ENCODE measurements at places on chromosomes 2 and 18.

DNA sequence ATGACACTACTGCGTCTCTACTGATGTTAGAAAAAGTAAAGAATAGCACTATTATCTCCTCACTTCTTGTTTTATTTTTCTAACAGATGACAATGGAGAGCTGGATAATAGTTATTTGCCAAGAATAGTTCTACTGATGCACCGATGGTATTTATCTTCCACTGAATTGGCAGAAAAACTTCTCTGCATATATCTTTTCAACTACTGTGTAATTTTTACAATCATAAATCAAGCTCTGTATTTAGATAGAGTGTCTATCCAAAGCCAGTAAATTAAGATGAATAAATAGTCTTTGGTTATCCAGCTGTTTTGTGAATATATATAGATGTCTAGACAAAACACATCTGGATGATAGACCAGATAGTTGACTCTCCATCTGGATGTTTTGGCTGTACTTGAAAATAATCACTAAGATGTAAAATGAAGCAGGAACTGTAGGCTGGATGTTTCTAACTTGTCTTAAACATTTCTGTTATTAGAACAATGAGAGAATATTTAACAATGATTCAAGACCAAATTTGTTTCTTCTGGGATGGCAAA, 40.1 kb downstream of the RASGRP3 start:
- no peak overlapping the region for H3K4me3 ChIP-seq
- no peak overlapping the region for H3K27ac ChIP-seq
- H3K36me3 ChIP-seq = no peaks in the 10 kb centered on the region

- no peak overlapping the region for H3K4me3 ChIP-seq
- no peak overlapping the region for H3K27ac ChIP-seq
- no peak for DNase-seq
- no peaks in the 10 kb centered on the region for H3K27me3 ChIP-seq
Observed at GRCh38 chr2:175523001-175523400, 341.5 kb upstream of the ATP5MC3 start.

DNA sequence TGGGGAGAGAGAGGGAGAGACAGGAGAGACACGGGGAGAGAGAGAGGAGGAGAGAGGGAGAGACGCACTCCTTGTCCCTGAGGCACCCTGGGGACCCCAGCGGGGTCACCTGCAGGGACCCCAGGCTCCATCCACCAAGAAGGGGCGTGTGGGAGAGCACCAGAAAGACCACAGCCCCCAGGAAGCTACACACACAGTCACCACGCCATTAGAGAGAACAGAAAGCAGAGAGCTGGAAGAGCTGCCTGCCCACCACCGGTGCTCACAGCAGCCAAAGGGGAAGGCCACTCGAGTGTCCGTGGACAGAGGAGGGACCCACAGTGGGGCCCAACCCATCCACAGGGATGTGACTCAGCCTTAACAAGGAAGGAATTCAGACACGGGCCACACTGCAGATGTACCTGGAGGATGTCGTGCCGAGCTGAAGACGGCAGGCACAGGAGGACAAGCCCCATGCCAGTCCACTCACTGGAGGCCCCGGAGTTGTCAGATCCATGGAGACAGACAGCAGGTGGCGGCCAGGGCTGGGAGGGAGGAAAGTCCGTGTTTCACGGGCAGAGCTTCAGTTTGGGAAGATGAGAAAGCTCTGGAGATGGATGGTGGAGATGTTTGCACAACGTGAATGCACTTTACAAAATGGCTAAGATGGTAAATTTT, 11.5 kb upstream of the NFATC1 start:
- H3K36me3 ChIP-seq = no peaks in the 10 kb centered on the region
- no peak overlapping the region for H3K27ac ChIP-seq
- peaks cover 1% of the 10 kb centered on the region for H3K4me1 ChIP-seq

GRCh38 chr18:70172225-70172624, 33.3 kb downstream of the RTTN start:
- no peak overlapping the region for H3K4me3 ChIP-seq
- no peaks in the 10 kb centered on the region for H3K27me3 ChIP-seq
- no peaks in the 10 kb centered on the region for H3K4me1 ChIP-seq
- H3K27ac ChIP-seq = no peak overlapping the region
- H3K36me3 ChIP-seq = no peaks in the 10 kb centered on the region
- no peak for DNase-seq

GRCh38 chr2:67865917-67866316, 196.9 kb downstream of the C1D start:
- H3K36me3 ChIP-seq = no peaks in the 10 kb centered on the region
- DNase-seq = no peak
- H3K4me3 ChIP-seq = no peak overlapping the region

- H3K27me3 ChIP-seq = no peaks in the 10 kb centered on the region
- no peak for DNase-seq
- H3K36me3 ChIP-seq = no peaks in the 10 kb centered on the region
- peaks cover 69% of the 10 kb centered on the region for H3K4me1 ChIP-seq
- H3K27ac ChIP-seq = no peak overlapping the region
Observed at GRCh38 chr2:71333619-71334018, 2.0 kb downstream of the ZNF638 start.

- H3K36me3 ChIP-seq = peaks cover 19% of the 10 kb centered on the region
- DNase-seq = no peak
- H3K4me3 ChIP-seq = no peak overlapping the region
- H3K4me1 ChIP-seq = no peaks in the 10 kb centered on the region
- no peak overlapping the region for H3K27ac ChIP-seq
- no peaks in the 10 kb centered on the region for H3K27me3 ChIP-seq
Observed at GRCh38 chr2:28801726-28802125, 8.9 kb upstream of the SPDYA start.

DNA sequence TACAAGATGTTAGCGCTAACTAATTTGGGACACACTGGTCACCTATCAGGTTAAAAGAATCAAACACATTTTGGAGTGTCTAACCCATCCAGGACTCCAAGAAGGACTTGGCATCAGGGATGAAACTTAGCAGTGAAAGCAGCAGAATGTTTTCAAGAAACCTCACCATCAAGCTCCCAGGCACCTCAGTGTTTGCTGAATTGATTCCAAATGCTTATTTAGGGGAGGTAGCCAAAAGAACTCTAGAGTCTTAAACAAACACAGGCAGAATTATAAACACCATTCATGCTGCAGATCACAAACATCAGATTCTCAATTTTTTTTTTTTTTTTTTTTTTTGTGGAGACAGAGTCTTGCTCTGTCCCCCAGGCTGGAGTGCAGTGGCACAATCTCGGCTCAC, 122.8 kb upstream of the UXS1 start:
- no peak overlapping the region for H3K27ac ChIP-seq
- no peaks in the 10 kb centered on the region for H3K4me1 ChIP-seq

DNA sequence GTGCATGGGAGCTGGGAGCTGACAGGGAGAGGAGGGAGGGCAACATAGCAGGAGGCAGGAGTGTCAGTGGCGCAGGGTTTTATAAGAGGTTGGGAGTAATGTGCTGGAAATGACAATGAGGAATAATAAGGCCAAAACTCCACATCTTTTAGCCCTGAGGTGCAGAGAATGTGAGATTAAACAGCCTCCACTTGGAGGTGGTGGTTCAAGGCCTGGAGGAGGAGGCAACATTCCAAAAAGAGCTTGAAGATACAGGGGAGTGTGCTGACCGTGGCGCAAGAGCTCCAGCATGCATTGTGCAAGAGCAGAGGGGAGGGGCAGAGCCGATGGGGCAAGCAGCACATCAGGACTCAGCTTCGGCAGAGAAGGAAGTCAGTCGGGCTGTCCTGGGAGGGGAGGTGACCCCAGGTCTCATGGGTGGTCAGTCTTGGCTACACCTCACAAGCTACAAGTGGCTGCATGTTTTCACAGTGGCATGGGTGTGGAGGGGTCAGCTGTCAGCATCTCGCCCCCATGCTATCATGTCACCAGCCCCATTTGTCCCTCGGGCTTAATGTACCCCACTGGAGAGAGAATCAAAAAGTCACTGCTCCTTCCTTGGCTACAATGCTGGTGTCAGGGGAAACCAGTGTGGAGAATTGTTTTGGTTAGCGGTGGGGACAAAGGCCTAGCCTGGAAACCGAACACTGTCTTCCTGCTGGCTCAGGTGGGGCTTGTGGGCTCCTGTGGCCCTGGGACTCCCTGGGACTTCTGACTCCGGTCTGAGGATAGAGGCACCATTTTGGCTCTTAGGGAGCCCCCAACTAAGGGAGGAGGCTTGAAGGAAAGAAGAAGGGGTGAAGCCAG, 208.0 kb downstream of the ZFP36L2 start:
- H3K4me3 ChIP-seq = no peak overlapping the region
- DNase-seq = no peak
- no peaks in the 10 kb centered on the region for H3K27me3 ChIP-seq
- H3K27ac ChIP-seq = no peak overlapping the region
- H3K36me3 ChIP-seq = no peaks in the 10 kb centered on the region
- no peaks in the 10 kb centered on the region for H3K4me1 ChIP-seq

GRCh38 chr2:14358339-14358738, 274.2 kb upstream of the LRATD1 start:
- no peak for DNase-seq
- no peaks in the 10 kb centered on the region for H3K27me3 ChIP-seq
- no peaks in the 10 kb centered on the region for H3K36me3 ChIP-seq
- H3K27ac ChIP-seq = no peak overlapping the region

DNA sequence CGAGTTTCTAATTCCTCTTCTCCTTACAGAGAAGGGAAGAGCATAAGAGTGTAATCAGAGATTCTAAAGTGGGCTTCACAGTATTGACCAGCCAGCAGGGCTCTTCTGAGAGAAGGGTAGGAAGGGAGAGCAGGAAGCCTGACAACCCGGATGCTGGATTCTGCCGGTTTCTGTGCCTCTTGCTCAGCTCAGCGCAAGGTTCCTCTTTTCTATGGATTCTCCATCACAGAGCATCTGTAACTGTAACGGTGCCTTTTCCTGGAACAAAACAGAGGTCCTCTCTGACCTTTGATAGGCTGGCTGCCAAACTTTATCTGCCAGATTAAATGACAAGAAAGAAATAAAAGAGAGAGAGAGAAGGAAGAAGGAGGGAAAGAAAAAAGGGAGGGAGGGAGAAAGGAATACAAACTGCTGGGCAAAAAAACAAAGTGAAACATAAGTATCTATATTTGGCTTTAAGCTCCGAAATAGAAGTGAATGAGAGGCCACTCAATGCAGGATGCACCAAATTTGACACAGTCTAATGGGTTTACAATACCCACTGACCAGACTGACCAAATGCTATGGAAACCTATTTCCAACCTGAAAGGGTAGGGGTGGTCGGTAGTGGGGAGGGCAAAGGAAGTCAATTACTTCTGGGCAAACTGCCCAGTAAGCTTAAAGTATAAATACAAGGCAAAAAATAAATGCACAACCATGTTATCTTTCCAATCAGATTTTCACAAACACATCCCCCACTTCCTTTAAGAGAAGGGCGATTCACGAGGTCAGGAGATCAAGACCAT, 59.2 kb downstream of the PIEZO2 start:
- no peaks in the 10 kb centered on the region for H3K4me1 ChIP-seq
- no peak overlapping the region for H3K4me3 ChIP-seq
- no peak for DNase-seq
- H3K27me3 ChIP-seq = no peaks in the 10 kb centered on the region
- no peaks in the 10 kb centered on the region for H3K36me3 ChIP-seq
- no peak overlapping the region for H3K27ac ChIP-seq

GRCh38 chr2:58063641-58064040, 17.0 kb downstream of the VRK2 start:
- H3K36me3 ChIP-seq = no peaks in the 10 kb centered on the region
- peaks cover 27% of the 10 kb centered on the region for H3K4me1 ChIP-seq
- H3K27ac ChIP-seq = no peak overlapping the region
- H3K4me3 ChIP-seq = no peak overlapping the region
- no peak for DNase-seq

DNA sequence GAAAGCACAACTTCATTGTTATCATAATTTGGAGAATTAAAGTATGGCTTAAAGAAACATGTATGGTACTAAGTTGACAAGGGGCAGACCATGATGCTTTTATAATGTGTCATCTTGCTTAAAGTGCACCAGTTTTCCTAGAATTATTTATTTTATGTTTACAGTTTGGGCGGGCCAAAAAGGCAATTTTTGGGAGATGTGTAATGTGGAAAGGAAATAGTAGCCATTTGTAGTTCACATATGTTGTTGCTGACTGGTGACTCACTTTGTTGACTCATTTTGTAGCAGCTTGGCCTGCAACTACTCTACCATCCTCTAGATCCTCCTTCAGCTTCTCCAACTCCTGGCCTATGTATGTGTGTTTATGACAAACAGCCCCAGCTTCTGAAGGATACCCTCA, 7.7 kb downstream of the ZSCAN30 start:
- H3K4me3 ChIP-seq = no peak overlapping the region
- H3K27me3 ChIP-seq = no peaks in the 10 kb centered on the region
- DNase-seq = no peak
- H3K27ac ChIP-seq = no peak overlapping the region

GRCh38 chr2:112646791-112647689, 1.3 kb downstream of the SLC20A1 start:
- peak; percentile 10 for DNase-seq
- no peaks in the 10 kb centered on the region for H3K27me3 ChIP-seq
- peak overlapping the region; percentile 48 for H3K4me3 ChIP-seq

DNA sequence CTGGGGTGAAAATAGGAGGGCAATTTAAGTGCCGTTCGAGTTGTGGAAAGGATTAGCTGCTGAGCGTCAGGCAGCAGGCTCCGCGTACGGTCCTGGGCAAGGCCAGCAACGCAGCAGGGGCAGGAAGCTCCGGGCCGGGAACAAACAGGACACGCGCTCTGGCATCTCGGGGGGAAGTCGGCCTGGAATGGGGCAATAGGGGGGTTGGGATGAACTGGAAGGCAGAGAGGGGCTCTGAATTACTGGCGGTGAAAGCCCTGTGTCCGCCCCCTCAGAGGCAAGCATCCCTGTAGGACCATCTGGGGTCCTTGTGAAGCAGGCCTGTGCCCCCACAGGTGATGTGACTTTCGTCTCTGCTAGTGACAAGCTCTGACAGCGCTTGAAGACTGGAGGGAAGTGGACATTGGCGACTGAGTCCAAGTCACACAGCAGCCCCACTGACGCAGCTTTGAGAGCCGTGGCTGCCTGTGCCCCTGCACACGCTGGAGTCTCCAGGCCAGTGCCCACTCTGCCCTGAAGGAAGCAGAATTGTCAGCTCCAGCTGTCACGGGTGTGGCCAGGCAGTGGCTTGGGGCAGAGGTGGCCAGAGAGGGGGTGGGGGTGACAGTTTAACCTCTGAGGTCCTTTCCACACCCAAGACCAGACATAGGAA, 22.3 kb downstream of the GPR35 start:
- no peaks in the 10 kb centered on the region for H3K27me3 ChIP-seq
- no peak for DNase-seq
- no peak overlapping the region for H3K4me3 ChIP-seq
- H3K27ac ChIP-seq = no peak overlapping the region
- no peaks in the 10 kb centered on the region for H3K36me3 ChIP-seq
- peaks cover 11% of the 10 kb centered on the region for H3K4me1 ChIP-seq

- no peak for DNase-seq
- H3K4me3 ChIP-seq = no peak overlapping the region
- no peaks in the 10 kb centered on the region for H3K4me1 ChIP-seq
- H3K36me3 ChIP-seq = no peaks in the 10 kb centered on the region
- H3K27me3 ChIP-seq = no peaks in the 10 kb centered on the region
- H3K27ac ChIP-seq = no peak overlapping the region
Observed at GRCh38 chr2:236440110-236440881, 129.3 kb upstream of the ACKR3 start.

- no peak overlapping the region for H3K27ac ChIP-seq
- H3K36me3 ChIP-seq = no peaks in the 10 kb centered on the region
- H3K4me3 ChIP-seq = no peak overlapping the region
- H3K4me1 ChIP-seq = peaks cover 44% of the 10 kb centered on the region
Observed at GRCh38 chr2:152696476-152696875, 20.8 kb downstream of the PRPF40A start.

- H3K27me3 ChIP-seq = no peaks in the 10 kb centered on the region
- no peaks in the 10 kb centered on the region for H3K4me1 ChIP-seq
- H3K27ac ChIP-seq = no peak overlapping the region
- no peak for DNase-seq
Observed at GRCh38 chr2:207847807-207848544, 78.3 kb upstream of the FZD5 start.

Data from CD4-positive, alpha-beta memory T cell (primary cell).